Caco-2 (cell line): ENCODE measurements at places on chromosomes 1 and 21. TPM values are rescaled to one million over a fixed set of nuclear protein-coding genes. Genes with fewer than 3 reads are reported as not detected.

Gene ACTN2
- total RNA-seq = not detected in 2 replicates

Gene PPP1R15B
- total RNA-seq = 46.3 and 48.4 TPM in 2 replicates

Gene C1orf87
- not detected in 2 replicates for total RNA-seq

Gene TRPM2
- total RNA-seq = 0.07 and 0.20 TPM in 2 replicates

Gene S100A7
- total RNA-seq = not detected in 2 replicates

Gene DIO1
- 6.8 and 7.1 TPM in 2 replicates for total RNA-seq

Gene BARHL2
- not detected in 2 replicates for total RNA-seq

Gene CIART
- total RNA-seq = 2.6 and 3.2 TPM in 2 replicates

DNA sequence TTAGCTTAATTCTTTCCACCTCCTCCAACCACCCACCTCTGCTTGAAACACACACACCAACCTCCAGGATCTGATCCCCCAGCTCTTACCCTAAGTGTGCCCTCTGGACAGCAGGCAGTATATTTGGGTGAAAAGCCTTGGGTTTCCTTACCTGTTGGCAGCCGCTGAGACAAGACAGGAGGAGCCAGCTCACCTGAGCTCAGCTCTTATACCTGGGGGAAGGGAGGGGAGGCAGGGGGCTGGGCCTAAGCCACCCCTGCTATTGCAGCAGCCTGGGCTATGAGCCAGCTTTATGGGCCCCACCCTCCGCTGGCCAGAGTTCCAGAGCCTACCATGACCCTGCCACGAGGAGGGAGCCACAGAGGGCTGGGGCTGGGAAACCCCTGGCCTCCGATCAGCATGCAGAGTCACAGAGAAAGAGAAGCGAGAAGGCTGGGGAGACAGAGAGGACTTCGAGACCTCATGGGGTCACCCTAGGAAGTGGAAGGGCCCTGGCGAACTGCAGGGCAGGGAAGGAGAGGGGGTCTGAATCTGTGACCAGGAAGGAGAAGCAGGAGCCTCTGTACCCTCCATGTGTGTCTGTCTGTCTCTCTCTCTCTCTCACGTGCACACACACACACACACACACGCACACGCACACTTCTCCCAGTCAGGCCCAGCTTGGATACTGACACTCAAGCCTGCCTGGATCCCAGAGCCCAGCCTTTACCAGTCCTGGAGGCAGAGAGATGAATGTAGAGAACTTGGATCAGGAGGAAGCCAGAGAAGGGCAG lies at the start of gene S100A14:
TSS of gene S100A14 (minus strand) at position 182 of the 773 bp plus-strand sequence. CDS start 467 bp downstream, outside the sequence.
- peak within 1 kb of the TSS; percentile 96 for H3K27ac ChIP-seq
- no peaks in the 10 kb centered on the region for H3K27me3 ChIP-seq
- peaks cover 34% of the 10 kb centered on the region for H3K4me1 ChIP-seq
- H3K36me3 ChIP-seq = no peaks in the 10 kb centered on the region

DNA sequence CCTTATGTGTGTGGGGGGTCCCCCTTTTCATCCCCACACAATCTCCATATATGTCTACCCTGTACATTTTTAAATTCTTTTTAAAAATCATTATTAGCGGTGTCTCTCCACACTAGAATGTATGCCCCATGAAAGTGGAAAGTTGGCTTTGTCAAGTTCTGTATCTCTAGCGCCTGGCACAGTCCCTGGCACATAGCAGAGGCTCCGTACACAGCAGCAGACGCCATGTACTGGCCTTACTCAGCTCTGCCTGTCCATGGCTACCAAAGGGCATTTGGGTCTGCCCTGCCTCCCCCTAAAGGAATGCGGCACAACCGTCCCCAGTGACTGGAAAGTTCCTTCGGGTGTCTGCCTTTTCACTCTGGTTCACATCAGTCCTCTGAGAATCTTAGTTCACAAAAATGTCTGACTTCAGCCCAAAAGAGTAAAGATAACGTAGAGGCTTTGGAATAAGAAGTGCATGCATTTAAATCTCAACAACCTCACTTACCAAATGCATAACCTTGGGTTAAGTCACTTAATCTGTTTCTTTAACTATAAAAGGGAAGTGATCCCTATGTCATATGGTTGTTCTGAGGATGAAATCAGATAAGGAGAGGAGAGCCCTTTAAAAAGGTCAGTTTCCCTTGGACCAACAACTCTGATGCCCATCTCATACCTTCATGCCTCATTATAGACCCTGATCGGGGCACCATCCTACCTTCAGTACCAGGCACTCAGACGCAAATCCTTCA lies 61.1 kb downstream of the CD46 start:
- DNase-seq = no peak
- H3K36me3 ChIP-seq = peaks cover 3% of the 10 kb centered on the region
- no peak overlapping the region for H3K27ac ChIP-seq
- no peak overlapping the region for H3K4me3 ChIP-seq
- no peaks in the 10 kb centered on the region for H3K4me1 ChIP-seq

DNA sequence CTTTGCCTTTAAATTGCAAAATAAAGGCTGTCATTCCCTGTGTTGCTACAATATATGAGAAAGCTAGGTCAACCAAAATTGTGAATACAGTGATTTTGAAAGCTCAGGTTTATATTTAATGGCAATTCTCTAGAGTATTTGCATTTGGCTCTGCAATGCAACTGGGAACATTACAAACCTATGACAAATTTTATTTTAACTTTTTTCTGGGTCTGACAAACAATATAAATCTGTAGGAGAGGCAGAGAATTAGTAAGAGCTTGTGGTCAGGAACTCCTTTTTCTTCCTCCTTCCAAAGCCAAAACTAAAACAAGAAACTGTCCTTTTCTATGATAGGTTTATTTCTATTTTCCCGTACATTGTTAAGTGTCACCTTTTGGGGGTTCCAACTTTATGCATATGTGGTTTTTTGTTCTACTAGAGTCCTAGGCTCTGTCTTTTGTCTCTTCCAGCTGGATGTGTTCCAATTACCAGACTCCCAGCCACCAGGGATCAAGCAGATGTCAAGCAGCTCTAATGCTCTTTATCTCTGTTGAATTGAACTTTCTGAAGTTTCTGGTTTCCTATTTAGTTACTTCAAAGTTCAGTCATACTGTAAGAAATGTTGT lies 106.9 kb downstream of the ASH1L start:
- H3K27ac ChIP-seq = no peak overlapping the region
- H3K4me3 ChIP-seq = no peak overlapping the region
- peaks cover 21% of the 10 kb centered on the region for H3K4me1 ChIP-seq
- no peaks in the 10 kb centered on the region for H3K27me3 ChIP-seq
- no peaks in the 10 kb centered on the region; the same call in 1 of the 2 replicates for H3K36me3 ChIP-seq
- no peak for DNase-seq

DNA sequence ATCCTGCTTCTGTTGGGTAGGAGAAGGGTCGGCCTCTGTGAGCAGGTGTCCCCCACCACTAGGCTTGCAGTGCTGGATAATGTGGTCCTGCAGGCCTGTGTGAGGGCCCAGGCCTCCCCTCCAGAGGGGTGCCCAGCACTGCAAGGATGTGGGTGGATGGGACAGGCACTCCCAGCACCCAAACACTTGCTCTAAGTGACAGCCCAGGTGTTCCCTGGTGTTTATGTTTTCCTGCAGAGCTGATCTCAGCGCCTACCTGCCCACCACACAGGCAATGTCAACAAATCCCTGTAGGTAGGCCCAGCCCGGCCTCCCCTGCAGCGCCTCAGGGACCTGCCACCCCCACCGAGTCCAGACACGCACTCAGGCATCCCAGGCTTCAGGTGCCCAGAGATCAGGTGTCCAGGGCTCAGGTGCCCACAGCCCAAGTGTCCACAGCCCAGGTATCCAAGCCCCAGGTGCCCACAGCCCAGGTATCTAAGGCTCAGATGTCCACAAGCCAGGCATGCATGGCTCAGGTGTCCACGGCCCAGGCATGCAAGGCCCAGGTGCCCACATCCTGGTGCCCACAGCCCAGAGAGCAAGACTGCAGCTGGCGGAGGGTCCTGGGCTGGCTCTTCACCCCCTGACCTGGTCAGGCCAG lies 59.2 kb downstream of the WNT9A start:
- H3K27ac ChIP-seq = no peak overlapping the region
- no peak overlapping the region for H3K4me3 ChIP-seq
- H3K36me3 ChIP-seq = no peaks in the 10 kb centered on the region

GRCh38 chr1:106080608-106081325 lies 975.7 kb upstream of the PRMT6 start:
- no peak overlapping the region for H3K27ac ChIP-seq
- H3K4me1 ChIP-seq = no peaks in the 10 kb centered on the region
- no peak overlapping the region for H3K4me3 ChIP-seq
- H3K27me3 ChIP-seq = no peaks in the 10 kb centered on the region

DNA sequence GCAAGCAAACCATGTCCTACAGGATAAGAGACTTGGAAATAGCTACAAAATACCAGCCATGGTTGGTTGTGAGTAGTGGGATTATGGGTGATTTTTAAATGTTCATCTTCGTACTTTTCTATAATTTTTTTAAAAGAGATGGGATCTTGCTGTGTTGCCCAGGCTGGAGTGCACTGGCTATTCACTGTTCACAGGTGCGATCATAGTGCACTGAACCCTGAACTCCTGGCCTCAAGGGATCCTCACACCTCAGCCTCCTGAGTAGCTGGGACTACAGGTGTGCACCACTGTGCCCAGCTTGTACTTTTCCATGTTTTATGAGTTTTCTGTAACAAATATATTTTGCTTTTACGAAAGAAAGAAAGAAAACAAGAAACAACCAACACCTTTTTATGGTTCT lies 224.2 kb downstream of the FOXD2 start:
- H3K27ac ChIP-seq = no peak overlapping the region
- H3K4me1 ChIP-seq = no peaks in the 10 kb centered on the region
- H3K4me3 ChIP-seq = no peak overlapping the region
- H3K36me3 ChIP-seq = no peaks in the 10 kb centered on the region
- no peaks in the 10 kb centered on the region for H3K27me3 ChIP-seq
- DNase-seq = no peak

DNA sequence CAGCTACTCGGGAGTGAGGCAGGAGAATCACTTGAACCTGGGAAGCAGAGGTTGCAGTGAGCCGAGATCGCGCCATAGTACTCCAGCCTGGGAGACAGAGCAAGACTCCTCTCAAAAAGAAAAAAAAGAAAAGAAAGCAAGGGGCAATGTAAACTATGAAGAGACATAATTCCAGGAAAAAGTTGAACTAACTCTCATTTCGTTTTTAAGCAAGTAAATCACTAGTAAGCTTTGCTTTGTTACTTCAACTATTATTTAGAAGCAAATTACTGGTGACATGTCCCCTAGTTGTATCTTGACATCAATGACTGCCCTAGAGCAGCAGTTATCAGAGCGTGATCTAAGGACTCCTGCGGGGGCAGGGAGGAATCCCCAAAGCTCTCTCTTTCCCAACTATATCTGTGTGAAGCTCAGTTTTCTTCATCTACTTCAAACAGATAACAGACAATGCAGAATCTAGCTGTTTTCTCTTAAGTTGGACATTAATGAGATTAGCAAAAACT lies 18.7 kb downstream of the CLSTN1 start:
- peaks cover 7% of the 10 kb centered on the region; the same call in 1 of the 2 replicates for H3K4me1 ChIP-seq
- no peak overlapping the region for H3K4me3 ChIP-seq
- no peaks in the 10 kb centered on the region for H3K36me3 ChIP-seq
